ENCODE measurements at places on chromosomes 3 and 15. TPM values are rescaled to one million over a fixed set of nuclear protein-coding genes. Genes with fewer than 3 reads are reported as not detected.

GRCh38 chr15:66905954-66906353 is 159.4 kb upstream of the SMAD3 start:
- DNase-seq, result no peak

Gene CPNE9
- not detected for total RNA-seq

Gene GPR171
- total RNA-seq, result 2.1 TPM

DNA sequence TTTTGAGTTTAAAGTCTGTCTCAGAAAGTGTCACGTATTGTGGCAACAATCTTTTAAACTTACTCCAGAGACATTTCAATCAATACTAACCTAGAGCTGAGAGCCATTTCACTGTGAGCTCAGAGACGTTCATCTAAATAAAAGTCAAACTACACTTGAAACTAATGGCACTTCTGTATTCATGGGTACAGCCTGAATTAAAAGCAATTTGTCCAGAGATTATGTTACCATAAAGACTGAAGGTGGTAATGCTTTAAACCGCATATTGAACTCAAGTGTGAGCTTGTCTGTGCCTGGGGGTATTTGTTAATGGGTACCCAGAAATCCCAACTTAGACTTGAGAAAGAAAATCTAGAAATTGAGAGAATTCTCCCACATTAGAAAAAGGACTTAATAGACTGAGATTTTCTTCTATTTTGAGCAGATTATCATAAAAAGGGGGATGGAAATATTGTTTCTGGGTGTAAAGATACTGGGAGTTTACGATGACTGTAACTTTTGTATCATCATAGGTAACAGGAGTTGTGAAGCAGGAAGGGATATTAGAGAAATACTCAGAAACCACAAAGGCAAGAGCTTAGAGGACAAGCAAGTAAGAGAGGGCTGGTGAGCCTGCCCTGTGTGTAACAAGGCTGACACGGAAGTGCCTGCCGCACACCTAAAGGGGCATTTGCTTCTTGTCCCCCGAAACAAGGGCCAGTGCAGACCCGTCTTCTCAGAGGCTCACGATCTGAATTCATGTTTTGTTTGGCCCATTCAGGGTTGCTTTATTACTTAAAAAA is 36.9 kb downstream of the LRIG1 start:
- DNase-seq, result no peak

DNA sequence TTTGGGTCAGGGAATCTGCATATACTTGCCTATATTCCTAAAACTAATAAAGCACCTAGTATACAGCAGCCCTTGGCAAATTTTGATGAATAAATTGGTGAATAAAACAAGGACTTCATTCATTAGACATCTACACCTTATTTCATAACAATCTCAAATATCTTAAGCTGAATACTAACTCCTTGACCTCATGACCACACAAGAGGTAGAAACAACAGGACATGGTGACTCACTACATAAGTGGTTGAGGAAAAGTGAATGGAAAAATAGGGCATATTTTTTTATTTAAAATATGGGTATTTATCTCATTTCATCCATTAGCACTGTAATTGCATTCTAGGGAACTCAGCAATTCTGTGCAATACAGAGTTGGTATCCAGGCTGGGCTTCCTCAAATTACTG is 7.8 kb upstream of the STAC start:
- DNase-seq, result no peak

Gene GPR27
- 2.0 TPM for total RNA-seq

GRCh38 chr15:81152339-81152738 is 18.3 kb downstream of the CFAP161 start:
- DNase-seq, result no peak

Gene CLEC3B
- total RNA-seq, result 71.3 TPM

Gene COL7A1
- 2.4 TPM for total RNA-seq

Gene KCNAB1
- total RNA-seq, result 2.8 TPM

Gene ELL3
- total RNA-seq, result 1.0 TPM
